ENCODE measurements at places on chromosomes 7 and 10.

DNA sequence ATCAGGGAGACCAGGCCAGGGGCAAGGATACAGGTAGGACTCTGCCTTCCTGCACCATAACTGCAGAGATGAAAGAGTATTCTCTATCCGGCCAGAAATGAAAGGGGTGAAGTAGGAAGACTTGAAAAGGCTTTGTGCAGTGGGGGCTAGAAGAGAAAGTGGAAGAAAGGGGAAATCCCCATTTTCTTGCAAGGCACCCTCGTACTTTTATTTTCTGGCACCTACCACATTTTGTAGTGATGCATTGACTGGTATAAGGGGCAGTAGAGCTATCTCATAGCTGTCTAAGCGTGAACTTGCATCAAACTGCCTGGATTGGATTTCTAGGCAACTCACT, 752 bp upstream of the CAMK2G start:
- peaks cover 28% of the 10 kb centered on the region for H3K36me3 ChIP-seq
- H3K27me3 ChIP-seq: no peaks in the 10 kb centered on the region
- no peak for DNase-seq
- no peak overlapping the region for H3K27ac ChIP-seq
- peaks cover 47% of the 10 kb centered on the region for H3K4me1 ChIP-seq

- peak overlapping the region; percentile 83 for H3K27ac ChIP-seq
- peaks cover 24% of the 10 kb centered on the region for H3K4me1 ChIP-seq
- peak overlapping the region; percentile 49 for H3K4me3 ChIP-seq
Observed at GRCh38 chr10:125158601-125159485, 1.5 kb downstream of the CTBP2 start.

GRCh38 chr7:95608359-95609173, 12.2 kb upstream of the PDK4 start:
- peaks cover 7% of the 10 kb centered on the region for H3K4me1 ChIP-seq
- peak; percentile 67 for DNase-seq
- H3K36me3 ChIP-seq: peaks cover 2% of the 10 kb centered on the region
- H3K4me3 ChIP-seq: peak overlapping the region; percentile 10
- H3K27ac ChIP-seq: peak overlapping the region; percentile 86

- DNase-seq: no peak
- H3K27me3 ChIP-seq: no peaks in the 10 kb centered on the region
- no peak overlapping the region for H3K27ac ChIP-seq
- no peak overlapping the region for H3K4me3 ChIP-seq
- peaks cover 24% of the 10 kb centered on the region for H3K4me1 ChIP-seq
Observed at GRCh38 chr10:69315610-69316312, 37.5 kb downstream of the HK1 start.

- no peaks in the 10 kb centered on the region for H3K4me1 ChIP-seq
- H3K27ac ChIP-seq: peak overlapping the region; percentile 18
- no peak overlapping the region for H3K4me3 ChIP-seq
- no peaks in the 10 kb centered on the region for H3K27me3 ChIP-seq
- DNase-seq: no peak
Observed at GRCh38 chr7:36986948-36987724, 262.8 kb upstream of the AOAH start.

GRCh38 chr10:70596860-70597809, 5.4 kb downstream of the PRF1 start:
- H3K36me3 ChIP-seq: peaks cover 4% of the 10 kb centered on the region
- DNase-seq: no peak
- H3K27ac ChIP-seq: no peak overlapping the region
- H3K4me1 ChIP-seq: peaks cover 29% of the 10 kb centered on the region
- H3K4me3 ChIP-seq: no peak overlapping the region

DNA sequence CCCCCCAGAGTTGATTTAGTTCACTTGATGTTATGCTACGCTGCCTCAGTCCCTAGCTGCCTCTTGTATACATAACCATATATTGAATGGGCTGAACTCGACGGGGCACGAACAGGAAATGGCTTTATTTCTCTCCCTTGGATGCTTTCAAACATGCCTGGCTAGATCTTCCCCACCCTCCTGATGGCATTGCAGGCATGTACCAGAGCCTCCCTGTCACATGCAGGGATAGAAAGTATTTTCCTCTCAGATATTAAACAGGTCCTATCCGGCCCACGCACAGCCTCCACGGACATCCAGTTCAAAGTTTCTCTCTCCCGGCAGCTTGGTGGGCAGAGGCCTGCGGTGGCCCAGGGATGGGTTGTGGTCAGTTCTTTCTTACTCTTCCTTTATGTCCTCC, 422.1 kb downstream of the RPS24 start:
- no peaks in the 10 kb centered on the region for H3K27me3 ChIP-seq
- H3K27ac ChIP-seq: no peak overlapping the region
- H3K4me1 ChIP-seq: peaks cover 23% of the 10 kb centered on the region
- peak; percentile 84 for DNase-seq
- no peaks in the 10 kb centered on the region for H3K36me3 ChIP-seq

DNA sequence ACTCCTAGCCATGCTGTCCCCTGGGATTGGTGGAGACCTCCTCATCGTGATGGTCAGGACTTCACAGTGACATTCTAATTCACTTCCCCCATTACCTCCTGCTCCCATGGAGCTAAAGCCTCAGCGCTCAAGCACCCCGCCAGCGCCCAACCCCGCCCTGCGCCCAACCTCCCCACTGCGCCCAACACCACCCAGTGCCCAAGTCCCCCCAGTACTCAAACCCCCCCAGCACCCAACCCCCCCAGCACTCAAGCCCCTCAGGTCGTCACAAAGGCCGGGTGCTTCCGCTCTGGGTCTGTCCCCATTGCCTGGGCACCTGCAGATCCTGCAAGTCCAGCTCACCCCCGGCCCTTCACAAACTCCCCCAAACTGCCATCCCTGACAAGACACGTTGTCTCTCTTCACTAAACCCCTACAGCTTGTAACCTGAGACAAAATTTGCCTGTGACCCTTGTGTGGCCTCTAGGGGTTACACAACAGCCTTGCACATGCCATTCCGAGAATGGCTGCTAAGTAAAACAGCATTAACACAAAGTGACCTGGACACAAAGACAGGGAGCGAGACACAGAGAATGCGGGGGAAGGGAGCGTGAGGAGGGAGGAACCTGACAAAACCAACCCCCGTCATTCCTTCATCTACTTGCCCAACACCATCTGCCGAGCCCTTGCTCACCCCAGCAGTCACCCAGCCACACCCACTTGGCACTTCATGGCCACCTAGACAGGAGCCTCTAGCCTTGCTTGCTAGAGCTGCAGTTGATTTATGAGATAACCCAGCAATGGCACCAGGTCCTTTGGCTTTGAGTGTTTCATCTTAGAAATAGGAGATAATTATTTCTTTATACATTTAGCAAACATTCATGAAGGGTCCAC, 107.8 kb downstream of the ADARB2 start:
- H3K4me1 ChIP-seq: peaks cover 3% of the 10 kb centered on the region
- H3K4me3 ChIP-seq: no peak overlapping the region
- no peak for DNase-seq
- H3K27me3 ChIP-seq: no peaks in the 10 kb centered on the region
- peaks cover 9% of the 10 kb centered on the region for H3K36me3 ChIP-seq

DNA sequence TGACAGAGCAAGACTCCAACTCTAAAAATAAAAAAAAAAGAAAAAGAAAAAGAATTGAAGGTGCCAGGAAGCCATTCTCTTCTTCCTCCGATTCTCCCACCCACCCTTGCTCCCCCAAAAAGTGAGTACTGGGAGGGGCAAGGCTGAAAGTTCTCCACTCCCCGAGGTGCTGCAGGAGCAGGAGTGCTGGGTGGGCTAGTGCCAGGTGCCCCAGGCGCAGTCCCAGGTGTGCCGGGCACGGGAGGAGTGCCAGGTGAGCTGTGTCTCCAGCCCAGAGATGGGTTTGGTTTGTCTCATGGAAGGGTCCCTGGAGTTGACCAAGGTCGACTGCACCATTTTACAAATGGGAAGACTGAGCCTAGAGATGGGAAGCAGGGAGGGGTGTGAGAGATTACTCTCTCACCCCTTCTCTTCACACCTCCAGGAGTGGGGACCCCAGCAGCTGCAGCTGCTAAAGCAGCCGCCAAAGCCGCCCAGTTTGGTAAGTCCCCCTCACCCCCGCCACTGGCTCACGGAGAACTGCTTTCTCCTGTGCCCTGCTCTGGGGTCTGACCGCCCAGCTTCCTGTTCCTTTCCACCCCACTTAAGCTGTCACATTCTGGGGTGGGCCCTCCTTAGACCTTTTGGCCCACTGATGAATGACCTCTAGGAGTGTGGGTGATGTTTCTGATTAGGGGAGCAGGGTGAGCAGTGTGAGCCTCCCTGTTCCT, 26.2 kb upstream of the LIMK1 start:
- H3K27me3 ChIP-seq: no peaks in the 10 kb centered on the region
- peaks cover 8% of the 10 kb centered on the region for H3K4me1 ChIP-seq

GRCh38 chr7:14309432-14309831, 320.0 kb upstream of the ETV1 start:
- H3K4me1 ChIP-seq: no peaks in the 10 kb centered on the region
- no peak overlapping the region for H3K4me3 ChIP-seq
- no peaks in the 10 kb centered on the region for H3K36me3 ChIP-seq
- no peak for DNase-seq

DNA sequence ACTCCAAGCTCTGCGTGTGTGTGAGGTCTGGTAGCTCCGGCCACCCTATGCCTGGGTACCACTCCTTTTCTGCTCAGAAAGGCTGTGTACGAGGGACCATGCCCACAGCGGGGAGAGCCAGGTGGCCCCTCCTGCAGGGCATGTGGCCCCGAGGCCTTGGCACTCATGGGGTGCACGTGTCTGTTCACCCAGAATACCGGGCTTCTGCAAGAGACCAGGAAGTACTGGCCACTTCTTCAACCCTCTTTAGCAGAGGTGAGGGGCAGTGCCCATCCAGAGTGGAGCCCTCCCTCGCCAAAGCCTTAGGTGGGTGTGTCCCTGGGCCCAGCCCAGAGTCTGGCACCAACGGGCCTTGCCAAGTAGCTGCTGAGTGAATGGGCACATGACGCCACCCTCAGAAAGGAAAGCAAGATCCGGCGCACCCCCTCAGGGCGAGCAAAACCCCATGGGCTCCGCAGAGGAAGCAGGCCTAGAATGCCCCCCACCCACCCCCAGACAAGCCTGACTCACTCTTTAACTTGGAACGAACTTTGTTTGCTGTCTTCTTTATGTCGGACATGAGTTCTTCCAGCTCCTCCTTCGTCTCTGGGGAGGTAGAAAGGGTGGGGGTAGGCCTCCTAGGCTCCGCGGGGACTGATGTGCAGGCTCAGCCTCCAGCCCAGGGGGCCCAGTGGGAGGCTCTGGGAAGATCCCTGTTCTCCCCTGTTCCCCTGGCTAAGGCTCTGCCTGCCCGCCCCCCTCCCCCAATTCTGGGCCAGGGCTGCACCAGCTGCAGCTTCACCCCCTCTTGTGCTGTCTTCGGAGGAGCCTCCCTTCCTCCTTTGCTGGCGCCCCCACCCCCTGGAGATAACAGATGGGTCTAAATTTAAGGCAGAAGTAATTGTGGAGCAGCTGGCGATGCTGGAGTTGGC, 14.6 kb downstream of the STX1A start:
- no peak overlapping the region for H3K4me3 ChIP-seq
- H3K36me3 ChIP-seq: peaks cover 86% of the 10 kb centered on the region
- no peak overlapping the region for H3K27ac ChIP-seq
- H3K4me1 ChIP-seq: peaks cover 20% of the 10 kb centered on the region
- no peaks in the 10 kb centered on the region for H3K27me3 ChIP-seq
- DNase-seq: no peak

DNA sequence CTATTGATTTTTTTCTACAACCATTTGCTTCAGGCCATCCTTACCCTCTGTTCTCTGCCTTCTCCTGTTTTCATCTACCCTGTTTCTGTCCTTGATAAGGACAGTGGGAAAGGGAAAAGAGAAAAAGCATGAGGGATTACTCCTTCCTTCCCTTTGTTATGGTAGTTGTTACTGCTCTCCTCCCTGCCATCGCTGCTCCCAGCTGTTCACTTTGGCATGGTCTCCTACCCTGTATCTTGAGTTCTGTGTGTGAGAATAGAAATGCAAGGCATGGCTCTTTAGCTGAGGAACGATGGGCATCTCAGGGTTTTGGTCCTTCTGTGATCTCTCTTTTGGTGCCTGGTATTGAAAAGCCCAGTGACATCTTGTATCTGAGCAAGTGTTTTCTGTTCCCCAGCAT, 6.4 kb downstream of the CCSER2 start:
- DNase-seq: no peak
- no peak overlapping the region for H3K27ac ChIP-seq
- H3K27me3 ChIP-seq: no peaks in the 10 kb centered on the region
- no peaks in the 10 kb centered on the region for H3K36me3 ChIP-seq
- H3K4me3 ChIP-seq: no peak overlapping the region

GRCh38 chr7:69104023-69104422, 494.3 kb upstream of the AUTS2 start:
- no peaks in the 10 kb centered on the region for H3K36me3 ChIP-seq
- H3K4me1 ChIP-seq: no peaks in the 10 kb centered on the region
- no peaks in the 10 kb centered on the region for H3K27me3 ChIP-seq
- DNase-seq: no peak
- H3K4me3 ChIP-seq: no peak overlapping the region

- no peak for DNase-seq
- H3K36me3 ChIP-seq: no peaks in the 10 kb centered on the region
- H3K27ac ChIP-seq: peak overlapping the region; percentile 70
- H3K27me3 ChIP-seq: no peaks in the 10 kb centered on the region
Observed at GRCh38 chr10:102753718-102754117, 10.0 kb downstream of the WBP1L start.

DNA sequence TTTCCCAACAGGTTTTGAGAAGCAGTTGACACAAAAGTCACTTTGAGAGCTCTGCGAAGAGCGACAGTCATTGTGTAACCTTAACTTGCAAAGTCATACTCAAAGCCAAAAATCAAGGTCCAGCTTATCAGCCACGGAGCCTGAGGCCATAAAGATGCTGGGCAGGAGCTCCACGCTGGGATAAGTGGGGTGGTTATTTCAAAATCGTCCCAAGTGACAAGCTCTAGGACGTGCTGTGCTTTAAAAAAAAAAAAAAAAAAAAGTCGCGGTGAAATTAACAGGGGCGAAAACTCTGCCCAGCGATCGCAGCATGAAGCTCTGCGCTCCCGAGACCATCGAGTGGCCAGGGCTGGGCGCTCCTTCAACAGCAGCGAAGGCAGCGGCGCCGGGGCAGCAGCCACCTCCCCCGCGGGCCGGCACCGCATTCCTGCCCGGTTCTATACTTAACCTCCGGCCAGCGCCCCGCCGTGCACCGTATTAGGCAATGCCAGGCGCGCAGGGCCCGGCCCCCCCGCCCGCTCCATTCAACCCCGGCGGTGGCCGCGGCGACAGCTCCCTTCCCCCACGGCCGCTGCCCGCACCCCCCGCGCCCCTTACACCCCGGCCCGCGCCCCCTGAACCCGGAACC, 657 bp downstream of the HACD1 start:
- no peaks in the 10 kb centered on the region for H3K27me3 ChIP-seq
- DNase-seq: peak; percentile 14
- H3K36me3 ChIP-seq: no peaks in the 10 kb centered on the region
- H3K27ac ChIP-seq: no peak overlapping the region
- peak overlapping the region; percentile 56 for H3K4me3 ChIP-seq
- H3K4me1 ChIP-seq: peaks cover 5% of the 10 kb centered on the region

DNA sequence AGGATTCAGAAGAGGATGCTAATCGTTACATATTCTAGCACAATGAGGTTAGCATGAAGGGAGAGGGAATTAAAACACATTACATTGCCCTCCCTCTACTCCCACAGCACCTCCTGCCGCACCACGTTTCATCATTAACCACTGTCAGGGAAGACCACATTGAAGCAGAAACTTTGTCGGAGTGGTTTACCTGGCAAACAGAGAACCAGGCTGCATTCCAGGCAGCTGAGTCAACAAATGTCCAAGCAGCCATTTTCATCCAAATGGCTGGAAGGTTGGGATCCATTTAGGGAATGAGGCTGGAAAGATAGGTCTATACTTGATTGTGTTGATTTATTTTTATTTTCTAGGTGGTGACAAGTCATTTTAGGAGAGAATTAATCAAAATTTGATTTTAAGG, 273.6 kb downstream of the DYNC1I1 start:
- H3K4me3 ChIP-seq: no peak overlapping the region
- DNase-seq: no peak
- no peak overlapping the region for H3K27ac ChIP-seq
- H3K36me3 ChIP-seq: no peaks in the 10 kb centered on the region
- H3K27me3 ChIP-seq: no peaks in the 10 kb centered on the region
